ENCODE measurements at places on chromosomes 12 and 14. TPM values are rescaled to one million over a fixed set of nuclear protein-coding genes. Genes with fewer than 3 reads are reported as not detected.

- no peak for DNase-seq
These were observed 1.1 kb downstream of the CPNE6 start for GRCh38 chr14:24072436-24072835.

- no peak for DNase-seq
These were observed 3.0 kb downstream of the ANKRD9 start for GRCh38 chr14:102506626-102506925.

Gene TMEM229B
- total RNA-seq, result 1.1 TPM

- no peak for DNase-seq
These were observed 344.0 kb downstream of the TMEM132D start for GRCh38 chr12:129559776-129560175.

- DNase-seq, result no peak
These were observed 175.1 kb upstream of the GZMB start for GRCh38 chr14:24809135-24809534.

DNA sequence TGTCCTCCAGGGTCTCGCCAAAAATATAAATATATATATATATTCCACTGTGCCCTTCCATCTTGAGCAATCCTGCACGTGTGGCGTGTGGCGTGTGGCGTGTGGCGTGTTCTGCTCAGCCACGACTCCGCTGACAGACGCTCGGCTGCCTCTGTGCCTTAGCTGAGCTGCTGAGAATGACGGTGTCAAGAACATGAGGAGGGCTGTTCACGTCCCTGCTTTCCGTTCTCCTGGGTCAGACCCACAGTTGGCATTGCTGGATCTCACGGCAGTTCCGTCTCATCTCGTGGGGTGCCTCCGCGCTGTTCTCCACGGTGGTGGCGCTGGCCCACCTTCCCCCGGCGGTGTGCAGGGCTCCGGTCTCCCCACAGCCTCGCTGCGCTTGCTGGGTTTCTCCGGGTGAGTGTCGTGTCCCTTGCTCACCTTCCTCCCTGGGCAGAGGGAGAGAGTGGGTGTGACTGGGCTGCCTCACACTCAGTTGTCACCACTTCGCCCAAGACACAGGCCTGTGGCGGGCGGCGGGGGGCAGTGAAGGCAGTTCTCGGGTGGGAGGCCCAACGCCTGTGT, 9.4 kb downstream of the GPR132 start:
- no peak for DNase-seq

DNA sequence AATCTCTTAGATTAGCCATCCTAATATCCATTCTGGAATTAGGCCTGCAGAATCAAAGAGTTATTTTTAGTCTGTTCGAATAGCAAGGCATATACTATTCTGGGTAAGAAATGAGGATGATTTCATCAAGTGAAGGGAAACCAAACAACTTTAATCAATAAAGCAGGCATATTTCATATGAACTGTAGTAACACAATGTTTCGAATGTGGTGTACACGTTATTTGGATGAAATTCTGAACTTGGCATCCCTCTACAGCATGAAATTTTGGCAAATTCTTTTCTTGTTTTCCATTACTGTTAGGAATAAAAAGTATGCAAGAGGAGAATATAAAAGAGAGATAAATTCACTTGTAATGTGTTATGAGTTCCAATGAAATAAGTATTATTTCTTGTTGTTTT, 1233.3 kb upstream of the SEL1L start:
- DNase-seq, result no peak

DNA sequence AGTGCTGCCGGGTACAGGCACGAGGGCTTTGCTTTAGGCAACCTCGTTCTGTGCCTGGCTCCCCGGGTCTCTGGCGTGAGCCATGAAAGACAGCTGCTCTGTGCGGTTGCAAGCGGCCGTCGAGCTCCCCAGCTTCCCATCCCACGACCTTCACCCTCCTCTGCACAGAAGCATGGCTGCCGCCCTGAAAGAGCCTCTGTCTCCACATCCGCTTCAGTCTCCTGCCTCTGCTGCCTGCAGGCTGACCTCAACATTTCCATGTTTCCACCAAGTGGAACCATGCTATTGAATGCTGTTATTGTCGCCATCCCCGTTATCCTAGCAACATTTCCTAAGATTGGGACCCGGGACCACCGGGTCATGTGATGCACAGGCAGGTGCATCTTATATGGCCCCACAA, 57.1 kb downstream of the KDM2B start:
- DNase-seq, result peak; percentile 20

Gene MEG3
- 10.1 TPM for total RNA-seq

GRCh38 chr12:12323591-12323990, 26.5 kb downstream of the MANSC1 start:
- DNase-seq, result no peak

DNA sequence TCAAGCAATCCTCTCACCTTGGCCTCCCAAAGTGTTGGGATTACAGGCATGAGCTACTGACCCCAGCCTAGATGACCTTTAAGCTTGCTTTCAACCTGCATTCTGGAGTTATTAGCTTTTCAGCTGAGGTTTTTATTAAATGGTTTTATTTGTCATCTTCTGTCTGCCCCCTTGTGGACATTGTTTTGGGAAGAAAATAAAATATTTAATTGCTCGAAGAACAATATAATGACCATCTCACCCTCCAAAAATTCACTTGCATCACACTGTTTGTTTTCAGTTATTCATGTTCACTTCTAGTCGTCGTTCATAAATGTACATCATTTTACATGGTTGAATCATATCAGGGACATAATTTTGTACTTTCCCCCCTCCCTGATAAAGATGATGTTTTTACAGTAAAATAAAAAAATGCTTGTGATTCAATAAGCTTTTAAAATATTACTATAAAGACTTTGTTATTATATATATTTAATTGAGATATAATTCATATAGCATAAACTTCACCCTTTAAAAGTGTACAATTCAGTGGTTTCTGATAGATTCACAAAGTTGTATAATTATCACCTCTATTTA, 10.1 kb upstream of the SPATS2 start:
- peak; percentile 59 for DNase-seq

DNA sequence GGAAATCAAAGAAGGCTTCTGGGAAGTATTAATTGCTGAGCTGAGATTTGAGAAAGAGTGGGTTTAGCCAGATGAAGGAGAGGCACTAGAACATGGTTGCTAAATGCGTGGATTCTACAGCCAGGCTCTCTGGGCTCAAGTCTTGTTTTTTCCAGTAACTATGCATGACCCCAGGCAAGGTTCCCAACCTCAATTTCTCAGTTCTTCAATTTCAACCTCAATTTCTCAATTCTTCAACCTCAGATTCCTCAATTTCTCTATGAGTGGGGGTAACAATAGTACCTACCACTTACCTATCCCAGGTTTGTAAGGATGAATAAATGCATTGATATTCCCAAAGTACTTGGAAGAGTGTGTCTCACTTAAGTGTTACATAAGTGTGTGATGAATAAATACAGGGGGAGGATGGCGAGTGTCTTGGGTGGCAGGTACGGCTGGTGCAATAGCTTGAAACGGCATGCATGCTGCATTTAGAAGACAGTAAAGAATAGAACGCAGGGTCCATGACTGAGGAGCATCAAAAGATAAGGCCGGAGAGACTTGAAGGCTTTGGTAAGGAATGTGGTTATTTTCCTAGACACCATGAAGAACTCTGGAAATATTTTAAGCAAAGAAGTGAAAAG, 149.1 kb upstream of the ATP2B1 start:
- no peak for DNase-seq

- no peak for DNase-seq
These were observed 142.7 kb downstream of the CHST11 start for GRCh38 chr12:104599272-104600035.

DNA sequence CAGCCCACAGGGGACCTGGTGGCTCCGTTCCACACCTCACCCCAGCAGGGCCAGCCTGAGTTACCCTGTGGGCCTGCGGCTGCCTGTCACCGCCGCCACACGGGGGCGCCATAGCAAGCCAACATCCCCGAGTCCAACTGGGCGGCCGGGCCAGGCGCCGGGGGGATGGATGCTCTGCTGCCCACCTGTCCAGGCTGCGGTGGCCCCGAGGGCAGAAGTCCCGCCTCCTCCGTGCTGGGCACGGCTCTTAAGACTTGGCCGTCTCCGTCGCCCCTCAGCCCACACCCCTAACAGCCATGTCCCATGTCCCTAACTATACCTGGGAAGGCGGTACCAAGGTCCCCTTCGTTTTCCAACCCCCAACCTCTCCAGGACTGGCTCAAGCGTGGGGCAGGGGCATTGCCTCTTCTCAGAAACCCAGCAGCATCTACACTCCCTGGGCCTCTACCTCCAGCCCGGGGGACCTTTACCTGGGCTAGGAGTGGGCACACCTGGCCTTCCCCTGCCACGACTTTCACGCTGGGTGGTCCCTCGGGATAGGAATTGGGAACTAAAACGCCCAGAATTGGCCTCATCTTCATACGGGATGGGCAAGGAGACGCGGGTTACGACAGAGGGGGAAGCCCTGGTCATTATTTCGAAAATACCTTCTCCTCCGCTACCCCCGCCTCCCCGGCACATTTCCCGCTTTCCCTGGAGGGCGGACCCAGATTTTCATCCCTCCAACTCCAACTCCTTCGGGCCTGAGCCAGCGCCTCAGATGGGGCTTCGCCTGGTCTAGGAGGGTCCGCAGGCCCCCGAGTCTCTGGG, 1.1 kb upstream of the CYP46A1 start:
- peak; percentile 70 for DNase-seq

DNA sequence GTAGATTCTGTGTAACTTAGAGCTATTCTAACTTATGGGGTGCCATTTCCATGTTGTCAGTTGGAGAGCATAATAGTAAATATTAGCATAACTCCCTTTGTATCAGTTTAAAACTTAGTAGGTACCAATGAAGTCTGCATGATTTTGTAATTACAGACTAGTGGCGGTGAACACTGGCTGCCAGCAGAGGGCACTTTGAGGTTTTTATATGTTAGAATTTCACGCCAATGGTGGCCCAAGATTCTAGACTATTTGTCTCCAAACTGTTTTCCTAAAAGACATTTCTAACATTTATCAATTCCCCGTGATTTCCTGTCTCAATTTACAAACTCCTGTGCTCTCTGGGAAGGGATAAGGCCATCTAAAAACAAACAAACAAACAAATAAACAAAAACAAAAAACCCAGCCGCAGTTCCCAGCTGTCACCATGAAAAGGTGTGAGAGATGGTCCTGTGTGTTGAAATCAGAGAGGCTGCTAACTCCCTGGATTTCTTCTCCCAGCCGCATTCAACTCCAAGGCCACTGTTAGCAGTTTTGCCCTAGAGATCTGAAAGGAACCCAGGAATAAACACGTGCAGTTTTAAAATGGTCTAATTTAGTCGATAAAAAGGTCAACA, 57.6 kb downstream of the BRMS1L start:
- peak; percentile 36 for DNase-seq

GRCh38 chr14:65100922-65101541, 1.3 kb downstream of the MAX start:
- peak; percentile 36 for DNase-seq

- DNase-seq, result no peak
These were observed 8.1 kb downstream of the ATP6V0A2 start for GRCh38 chr12:123720141-123720814.

Gene FAIM2
- not detected for total RNA-seq

DNA sequence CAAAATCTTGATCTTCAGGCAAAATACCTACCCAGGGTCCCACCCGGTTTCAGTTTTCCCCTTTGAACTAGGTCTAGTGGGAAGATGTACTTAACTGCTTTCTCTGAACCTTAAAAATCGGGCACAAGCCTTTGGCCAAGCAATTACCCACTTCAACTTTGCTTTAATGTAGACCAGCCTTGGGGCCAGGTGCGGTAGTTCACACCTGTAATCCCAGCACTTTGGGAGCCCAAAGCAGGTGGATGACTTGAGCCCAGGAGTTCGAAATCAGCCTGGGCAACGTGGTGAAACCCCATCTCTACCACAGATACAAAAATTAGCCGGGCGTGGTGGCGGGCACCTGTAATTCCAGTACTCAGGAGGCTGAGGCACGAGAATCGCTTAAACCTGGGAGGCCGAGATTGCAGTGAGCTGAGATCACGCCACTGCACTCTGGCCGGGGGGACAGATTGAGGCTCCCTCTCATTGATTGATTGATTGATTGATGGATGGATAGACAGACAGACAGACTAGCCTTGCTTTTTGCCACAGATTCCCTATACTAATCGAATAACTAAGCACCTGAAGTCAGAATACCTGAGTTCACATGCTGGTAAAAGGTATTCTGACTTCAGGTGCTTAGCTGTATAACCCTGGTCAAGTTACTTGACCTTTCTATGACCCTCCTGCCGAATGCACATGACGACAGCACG, 1.9 kb downstream of the CLIP1 start:
- DNase-seq, result no peak

Gene DPPA3
- total RNA-seq, result not detected

GRCh38 chr12:3091038-3091319, 13.8 kb downstream of the TSPAN9 start:
- no peak for DNase-seq

- no peak for DNase-seq
These were observed at the start of gene TMEM121 for GRCh38 chr14:105525861-105526775. TSS of gene TMEM121 (plus strand) at chr14:105526583. CDS start at chr14:105528835, 2,252 bp downstream.

Gene NEUROD4
- total RNA-seq, result not detected

DNA sequence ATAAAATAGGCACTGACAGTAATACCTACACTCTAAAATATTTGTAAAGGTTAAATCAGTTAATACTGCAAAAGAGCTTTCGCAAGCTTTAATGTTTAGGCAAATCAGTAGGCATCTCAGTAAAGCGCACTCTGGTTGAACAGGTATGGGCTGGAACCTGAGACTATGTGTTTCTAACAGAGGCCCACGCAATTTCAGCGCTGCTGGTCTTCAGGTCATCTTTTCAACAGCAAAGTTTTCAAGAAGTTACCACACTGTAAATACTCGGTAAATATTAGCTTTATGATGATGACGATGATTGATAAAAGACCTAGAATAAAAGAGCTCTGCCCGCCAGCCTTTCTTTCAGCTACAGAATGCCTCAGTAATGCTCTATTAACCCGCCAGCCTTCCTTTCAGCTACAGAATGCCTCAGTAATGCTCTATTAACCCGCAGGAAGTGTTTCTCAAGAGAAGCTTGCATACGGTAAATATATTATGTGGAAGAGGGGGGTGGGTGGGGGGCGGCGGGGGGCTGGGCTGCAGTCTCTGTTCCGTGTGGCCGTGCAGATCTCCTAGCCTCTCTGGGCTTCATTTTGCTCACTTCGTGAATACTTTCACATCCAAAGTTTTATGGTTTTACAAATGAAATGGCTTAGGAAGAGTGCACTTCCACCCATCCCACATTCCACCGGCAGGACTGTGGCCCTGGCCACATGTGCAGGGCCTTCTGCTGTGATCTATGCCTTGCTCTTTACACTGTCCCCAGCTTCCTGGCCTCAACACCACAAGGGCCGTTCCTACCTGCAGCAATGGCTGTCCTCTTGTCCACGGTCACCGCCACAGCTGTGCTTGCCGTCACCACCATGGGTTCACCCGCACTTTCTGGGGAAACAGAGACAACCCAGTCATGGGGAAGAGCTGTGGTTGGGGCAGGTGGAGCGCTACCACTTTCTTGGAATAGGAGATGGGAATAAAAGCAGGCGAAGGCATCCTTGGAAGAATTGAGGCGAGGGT, 19.9 kb downstream of the LRTM2 start:
- no peak for DNase-seq

DNA sequence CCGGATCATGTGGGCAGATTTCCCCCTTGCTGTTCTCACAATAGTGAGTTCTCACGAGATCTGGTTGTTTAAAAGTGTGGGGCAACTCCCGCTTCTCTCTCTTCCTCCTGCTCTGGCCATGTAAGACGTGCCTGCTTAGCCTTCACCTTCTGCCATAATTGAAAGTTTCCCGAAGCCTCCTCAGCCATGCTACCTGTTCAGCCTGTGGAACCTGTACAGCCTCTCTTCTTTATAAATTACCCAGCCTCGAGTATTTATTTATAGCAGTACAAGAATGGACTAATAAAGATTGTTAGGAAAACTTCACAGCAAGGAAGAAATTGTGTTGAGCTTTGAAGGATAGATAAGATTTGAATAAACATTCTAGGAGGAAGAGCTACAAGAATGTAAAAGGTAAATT, 52.1 kb downstream of the KDM5A start:
- no peak for DNase-seq
